ENCODE measurements at places on chromosomes 12 and 14. TPM values are rescaled to one million over a fixed set of nuclear protein-coding genes. Genes with fewer than 3 reads are reported as not detected.

Gene RHOJ
- total RNA-seq: 57.3 TPM

Gene TEAD4
- total RNA-seq: 47.5 TPM

Gene MYO1H
- not detected for total RNA-seq

Gene MRPL42
- total RNA-seq: 48.9 TPM

Gene EXOC3L4
- total RNA-seq: not detected

Gene APOF
- not detected for total RNA-seq

Gene TNFAIP2
- 136 TPM for total RNA-seq

Gene TMPRSS12
- not detected for total RNA-seq

Gene THAP2
- 2.5 TPM for total RNA-seq

Gene KTN1
- 94.2 TPM for total RNA-seq

Gene SMOC1
- not detected for total RNA-seq

Gene MYF6
- not detected for total RNA-seq

Gene SELPLG
- total RNA-seq: 0.58 TPM

Gene PZP
- total RNA-seq: 0.24 TPM

Gene SLC8B1
- 29.1 TPM for total RNA-seq

Gene AKAP6
- total RNA-seq: 0.29 TPM

Gene PLA2G1B
- total RNA-seq: not detected

Gene BICDL1
- total RNA-seq: not detected

Gene ATF1
- total RNA-seq: 15.8 TPM

Gene SERPINA10
- total RNA-seq: not detected

Gene FGD4
- total RNA-seq: 18.8 TPM

Gene PARPBP
- 7.2 TPM for total RNA-seq

Gene FGF23
- not detected for total RNA-seq

Gene GPR84
- not detected for total RNA-seq

Gene PLEKHD1
- not detected for total RNA-seq

Gene SOX5
- 1.5 TPM for total RNA-seq

Gene GYS2
- not detected for total RNA-seq

Gene FITM1
- not detected for total RNA-seq

Gene GZMH
- not detected for total RNA-seq

Gene CLEC4A
- total RNA-seq: not detected

Gene ADCY6
- total RNA-seq: 48.5 TPM

Gene PLEKHG3
- total RNA-seq: 13.9 TPM

Gene AQP2
- not detected for total RNA-seq

Gene PLCZ1
- total RNA-seq: not detected

Gene PPM1H
- total RNA-seq: 7.2 TPM

Gene ACOT6
- total RNA-seq: not detected

Gene SERPINA3
- total RNA-seq: 0.10 TPM

Gene GSC
- total RNA-seq: not detected

Gene KRT82
- not detected for total RNA-seq

Gene DAO
- not detected for total RNA-seq

Gene SLC17A8
- total RNA-seq: not detected

Gene ACVRL1
- 933 TPM for total RNA-seq

Gene TGFB3
- 0.53 TPM for total RNA-seq

Measured in glomerular endothelial cell (primary cell).